ENCODE measurements at places on chromosomes 7 and 10.

GRCh38 chr7:106736508-106737201 lies 75.7 kb upstream of the CCDC71L start:
- no peak for DNase-seq

DNA sequence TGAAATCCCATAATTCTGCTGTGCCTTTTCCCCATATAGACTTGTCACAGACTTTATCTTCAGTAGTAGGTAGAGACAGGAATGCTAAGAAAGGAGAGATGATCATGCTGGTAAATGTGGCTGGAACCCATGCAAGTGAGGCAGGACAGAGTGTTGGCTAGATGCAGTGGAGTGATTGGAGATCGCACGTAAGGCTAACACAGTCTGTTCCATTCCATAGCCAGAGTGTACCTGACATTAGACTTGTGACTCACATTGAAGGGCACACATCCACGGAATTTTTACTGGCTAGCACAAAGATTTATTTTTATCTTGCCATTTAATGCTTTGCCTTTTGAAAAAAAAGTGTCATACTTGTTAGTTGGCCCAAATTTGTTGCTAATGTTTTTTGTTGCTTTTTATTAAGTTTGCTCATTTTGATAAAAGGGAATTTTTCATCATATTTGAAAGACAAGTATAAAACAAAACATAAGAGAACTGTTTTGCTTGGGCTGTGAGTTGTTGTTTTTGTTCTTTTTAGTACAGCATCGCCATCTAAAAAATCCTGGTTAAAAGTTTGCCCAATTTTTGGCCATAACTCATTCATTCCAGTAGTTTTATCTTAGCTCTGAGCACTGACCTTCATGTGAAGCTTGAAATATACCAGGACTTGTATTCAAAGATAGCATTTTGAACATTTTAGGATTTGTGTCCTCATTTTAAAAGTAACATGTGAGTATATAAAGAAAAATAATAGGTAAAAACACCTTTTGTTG lies 81.0 kb downstream of the CPED1 start:
- DNase-seq, result no peak

DNA sequence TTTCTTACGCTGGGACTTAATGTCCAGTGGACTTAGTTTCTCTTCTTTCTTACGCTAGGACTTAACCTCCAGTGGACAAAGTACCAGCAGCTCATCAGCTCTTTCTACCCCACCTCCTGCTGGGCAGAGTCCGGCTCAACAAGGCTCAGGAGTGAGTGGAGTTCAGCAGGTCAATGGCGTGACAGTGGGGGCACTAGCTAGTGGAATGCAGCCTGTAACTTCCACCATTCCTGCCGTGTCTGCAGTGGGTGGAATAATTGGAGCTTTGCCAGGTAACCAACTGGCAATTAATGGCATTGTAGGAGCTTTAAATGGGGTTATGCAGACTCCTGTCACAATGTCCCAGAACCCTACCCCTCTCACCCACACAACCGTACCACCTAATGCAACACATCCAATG lies 199.7 kb downstream of the MLLT10 start:
- DNase-seq, result no peak

GRCh38 chr7:15397159-15397550 lies 164.7 kb downstream of the AGMO start:
- DNase-seq, result no peak

DNA sequence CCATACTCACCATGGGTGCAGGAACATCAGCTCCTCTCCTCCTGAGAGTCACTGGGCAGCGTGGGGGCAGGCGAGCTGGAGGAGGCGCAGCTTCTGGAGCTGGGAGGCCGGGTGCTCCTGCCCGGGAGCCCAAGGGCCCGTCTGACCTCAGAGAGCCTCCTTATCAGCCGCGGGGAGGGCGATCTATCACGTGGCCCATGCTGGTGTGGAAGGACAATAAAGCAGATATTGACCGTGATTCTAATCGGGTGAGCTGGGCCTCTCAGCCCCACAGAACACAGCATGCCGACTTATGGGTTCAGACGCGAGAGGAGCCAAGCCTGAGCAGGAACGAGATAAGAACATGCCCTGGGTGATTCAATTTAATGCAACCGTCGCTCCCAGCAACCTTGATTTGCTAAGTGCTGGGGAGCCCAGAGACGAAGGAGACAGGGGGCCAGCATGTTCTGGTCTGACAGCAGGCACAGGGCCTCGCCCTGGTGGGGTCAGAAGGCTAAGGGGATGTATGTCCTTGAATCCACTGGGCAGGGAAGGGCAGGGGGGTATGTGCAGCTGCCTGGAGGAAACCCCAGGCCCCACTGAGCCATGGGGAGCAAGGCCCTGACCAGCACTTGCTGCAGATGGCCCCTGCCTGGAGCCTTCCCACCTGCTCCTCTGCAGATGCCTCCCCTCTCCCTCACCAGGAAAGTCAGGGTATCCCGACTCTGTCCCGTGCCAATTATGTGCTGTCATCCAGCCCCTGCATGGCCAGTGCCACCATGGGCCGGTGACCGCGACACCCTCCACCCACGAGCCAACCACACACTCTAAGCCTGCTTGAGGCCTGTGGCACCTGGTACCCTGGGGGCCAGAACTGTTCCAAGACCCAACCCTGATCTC lies 95.3 kb upstream of the RET start:
- DNase-seq, result no peak

DNA sequence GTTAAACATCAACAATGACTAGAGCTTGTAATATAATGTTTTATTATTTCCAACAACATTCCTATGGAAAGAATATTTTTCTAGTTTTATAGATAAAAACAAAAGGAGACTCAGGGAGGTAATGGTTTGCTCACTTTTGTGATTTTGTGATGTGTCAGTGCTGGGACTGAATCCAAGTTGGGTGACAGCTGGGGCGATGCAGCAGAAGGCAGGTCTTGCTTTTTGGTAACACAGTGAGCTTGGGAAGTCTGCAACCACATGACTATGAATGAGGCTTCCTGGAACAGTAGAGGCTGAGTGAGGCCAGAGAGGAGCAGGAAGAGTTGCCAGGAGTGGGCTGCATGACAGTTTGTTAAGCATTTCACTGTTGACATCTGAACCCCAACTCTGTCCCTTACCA lies 4.9 kb upstream of the YKT6 start:
- DNase-seq, result no peak

GRCh38 chr7:77894574-77895091 lies 96.1 kb downstream of the PHTF2 start:
- peak; percentile 57 for DNase-seq

GRCh38 chr10:60964257-60965235 lies 20.6 kb upstream of the RHOBTB1 start:
- peak; percentile 78 for DNase-seq

DNA sequence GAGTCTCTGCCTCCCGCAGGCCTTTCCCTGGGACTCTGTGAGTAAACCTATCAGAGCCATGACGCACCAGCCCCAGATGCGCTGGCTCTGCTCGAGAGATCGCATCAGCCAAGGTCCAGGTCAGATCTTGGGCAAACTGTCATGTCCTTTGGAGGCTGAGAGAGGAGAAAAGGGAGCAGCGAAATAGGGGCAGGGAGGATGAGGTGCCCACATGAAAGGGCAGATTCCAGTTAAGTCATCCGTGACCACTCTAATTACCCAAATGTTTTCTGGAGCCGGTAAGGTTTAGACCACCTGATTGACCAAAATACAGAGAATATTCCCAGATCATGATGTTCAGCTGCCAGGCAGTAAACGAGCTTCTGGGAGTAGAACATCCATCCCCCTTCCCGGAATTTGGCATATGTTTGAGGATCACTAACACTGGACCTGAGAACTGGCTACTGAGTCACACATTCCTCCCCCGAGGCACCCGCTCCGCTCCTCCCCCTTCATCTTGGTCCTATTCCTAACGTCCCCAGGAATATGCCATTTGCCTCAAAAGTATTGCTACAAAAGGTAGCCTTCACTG lies 88.0 kb downstream of the FGFR2 start:
- DNase-seq, result no peak

- DNase-seq, result no peak
These were observed 12.5 kb upstream of the CALD1 start for GRCh38 chr7:134766779-134767519.

GRCh38 chr7:73669288-73669701 lies 1.7 kb downstream of the VPS37D start:
- no peak for DNase-seq

GRCh38 chr10:77673101-77673500 lies 35.5 kb upstream of the KCNMA1 start:
- DNase-seq, result no peak

All from HAP-1 (cell line).